ENCODE measurements at places on chromosomes 4 and X.

DNA sequence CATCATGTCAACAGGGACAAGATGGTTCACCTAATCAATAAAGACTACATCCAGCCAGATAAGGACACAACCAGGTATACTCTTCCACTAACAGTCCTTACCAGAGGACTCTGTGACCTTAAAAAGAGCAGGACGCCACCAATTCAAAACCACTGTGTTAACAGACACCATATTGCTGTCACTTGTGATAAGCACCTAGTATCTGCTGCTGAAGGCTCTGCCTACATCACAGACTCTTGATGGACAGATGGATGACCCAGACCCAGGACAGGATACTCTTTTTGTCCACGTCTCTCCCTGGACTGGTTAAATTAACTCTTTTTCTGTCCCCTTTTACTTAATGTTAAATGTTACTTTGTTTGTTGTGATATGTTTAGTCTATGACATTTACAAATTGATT, 586.2 kb upstream of the AGA start:
- DNase-seq, result no peak

GRCh38 chrX:40496728-40497127, 84.0 kb upstream of the ATP6AP2 start:
- peak; percentile 66 for DNase-seq

DNA sequence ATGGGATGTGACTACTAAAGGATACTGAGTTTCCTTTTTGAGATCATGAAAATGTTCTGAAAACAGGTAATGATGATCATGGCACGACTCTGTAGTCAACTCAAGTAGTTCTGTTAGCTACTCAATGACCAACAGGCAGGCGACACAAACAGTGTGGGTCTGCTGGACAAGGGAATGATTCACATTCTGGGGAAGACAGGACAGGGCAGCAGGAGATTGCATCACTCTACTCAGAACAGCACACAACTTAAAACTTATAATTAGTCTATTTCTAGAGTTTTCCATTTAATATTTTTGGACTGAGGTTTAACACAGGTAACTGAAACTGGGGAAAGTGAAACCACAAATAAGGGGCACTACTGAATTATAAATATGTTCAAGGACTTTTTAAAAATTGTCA, 365.2 kb downstream of the PRDM5 start:
- DNase-seq, result no peak

GRCh38 chrX:130093271-130093670, 17.0 kb downstream of the ELF4 start:
- no peak for DNase-seq

GRCh38 chrX:78957768-78958130, 12.6 kb downstream of the P2RY10 start:
- DNase-seq, result no peak

DNA sequence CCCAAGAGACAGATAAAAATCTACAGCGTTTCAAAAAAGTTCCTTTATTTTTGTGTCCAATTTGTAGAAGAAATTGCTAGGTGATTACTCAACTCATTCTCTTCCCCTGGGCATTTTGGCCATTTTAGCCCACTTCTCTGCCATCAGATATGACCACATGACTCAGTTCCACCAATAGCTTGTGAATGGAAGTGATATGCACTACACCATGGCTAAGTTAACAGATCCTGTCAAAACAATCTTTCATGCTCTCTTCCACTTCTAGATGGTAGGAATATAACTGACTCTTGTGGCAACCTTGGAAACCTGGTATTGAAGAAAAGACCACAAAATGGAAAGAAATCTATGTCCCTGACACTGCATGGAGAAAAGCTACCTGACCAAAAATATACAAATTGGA, 26.2 kb upstream of the FREM3 start:
- no peak for DNase-seq

GRCh38 chr4:66653937-66654336, 891.4 kb downstream of the CENPC start:
- no peak for DNase-seq

DNA sequence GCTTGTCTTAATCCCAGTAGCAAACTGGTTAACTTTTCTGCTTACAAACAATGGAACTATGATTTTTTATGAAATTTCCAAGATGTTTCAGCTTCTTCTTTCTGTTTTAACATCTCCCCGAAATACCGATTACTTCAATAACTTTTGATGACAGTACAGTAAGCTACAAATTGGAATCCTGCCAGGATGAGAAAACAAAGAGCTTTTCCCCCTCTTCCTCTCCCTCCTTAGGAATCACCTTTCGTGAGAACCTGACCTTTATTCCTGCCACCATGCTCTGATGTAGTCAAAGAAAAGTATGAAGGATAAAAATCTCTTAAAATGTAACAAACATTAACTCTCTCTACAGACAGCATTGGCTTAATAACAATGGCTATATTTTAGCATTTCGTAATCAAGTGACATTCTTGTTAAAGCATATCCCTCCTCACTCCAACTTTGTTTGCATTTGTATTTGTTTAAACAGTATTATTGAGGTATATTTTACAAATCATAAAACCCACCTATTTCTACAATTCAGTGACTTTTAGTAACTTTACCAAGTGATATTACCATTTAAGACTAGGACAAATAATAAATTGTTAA, 148.7 kb upstream of the NAP1L5 start:
- DNase-seq, result no peak

- no peak for DNase-seq
These were observed 589.2 kb upstream of the NR3C2 start for GRCh38 chr4:149031399-149031798.

DNA sequence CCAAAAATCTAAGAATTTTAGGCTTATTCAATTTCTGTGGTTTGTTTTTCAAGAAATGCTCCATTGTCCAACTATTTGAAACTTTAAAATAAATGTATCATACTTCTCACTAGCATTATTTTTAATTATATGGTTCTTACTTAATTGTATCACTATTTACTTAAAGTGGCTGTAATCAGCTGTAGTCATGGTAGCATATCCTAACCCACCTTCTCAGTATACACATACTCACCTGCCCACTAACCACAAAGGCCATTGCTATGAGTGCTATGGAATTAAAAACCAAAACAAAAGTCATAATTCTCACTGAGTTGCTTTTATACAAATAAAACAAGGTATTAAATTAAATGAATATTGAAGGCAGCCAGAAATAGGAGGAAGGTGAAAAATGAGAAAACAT, 5.0 kb downstream of the FBXO8 start:
- DNase-seq, result no peak

- no peak for DNase-seq
These were observed 202.9 kb upstream of the NPY2R start for GRCh38 chr4:155005395-155006090.

DNA sequence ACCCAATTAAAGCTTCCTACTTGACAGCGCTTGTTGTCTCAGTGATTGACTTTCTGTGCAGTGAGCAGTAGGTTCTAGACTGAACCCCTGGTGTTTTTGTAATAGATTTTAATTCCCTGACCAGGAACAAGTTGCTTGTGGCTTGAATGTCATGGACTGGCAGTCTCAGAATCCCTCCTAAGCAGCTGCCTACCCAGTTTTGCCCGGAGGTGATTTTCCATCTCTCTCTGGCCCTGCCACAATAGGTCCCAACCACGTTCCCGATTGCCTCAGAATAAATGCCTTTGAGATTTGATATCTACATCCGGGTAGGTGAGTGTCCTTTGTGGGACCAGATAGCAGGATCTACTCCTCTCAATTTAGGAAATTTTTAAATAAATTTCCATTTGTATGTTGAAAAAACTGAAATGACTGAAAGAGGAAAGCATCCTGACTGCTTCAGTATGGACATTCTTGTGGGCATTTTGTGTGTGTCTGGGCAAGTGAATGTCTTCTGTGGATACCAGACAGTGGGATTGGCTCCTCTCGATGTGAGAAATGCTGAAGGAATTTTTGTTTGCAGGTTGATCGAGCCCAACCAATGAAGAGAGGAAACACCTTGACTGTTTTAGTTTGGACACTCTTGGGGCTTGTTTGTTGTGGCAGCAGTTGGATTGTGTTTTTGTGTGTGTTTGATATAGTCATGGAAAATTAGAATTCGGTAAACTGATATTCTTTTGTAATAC, 1607.4 kb downstream of the C4orf33 start:
- no peak for DNase-seq

- no peak for DNase-seq
These were observed 59.6 kb downstream of the LNX1 start for GRCh38 chr4:53531585-53532224.

- DNase-seq, result no peak
These were observed 18.7 kb downstream of the TNIP3 start for GRCh38 chr4:121145430-121145829.

DNA sequence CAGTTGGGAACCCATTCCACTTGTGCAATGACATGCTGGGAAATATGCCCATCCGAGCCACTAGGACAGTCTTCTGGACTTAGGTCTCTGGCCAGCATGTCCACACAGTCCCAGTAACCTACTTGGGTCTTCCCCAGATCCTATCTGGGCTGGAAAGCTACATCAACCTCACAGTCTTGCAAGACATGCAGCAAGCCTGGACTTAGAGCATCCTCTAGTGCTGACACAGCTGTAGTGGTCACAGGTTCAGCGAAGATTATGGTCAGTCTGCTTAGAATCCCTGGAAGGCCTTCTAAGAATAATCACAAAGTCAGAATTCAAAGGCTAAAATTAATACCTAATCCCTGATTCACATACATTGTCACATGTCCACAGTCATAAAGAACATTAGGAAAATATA, 842.7 kb downstream of the STPG2 start:
- DNase-seq, result no peak

DNA sequence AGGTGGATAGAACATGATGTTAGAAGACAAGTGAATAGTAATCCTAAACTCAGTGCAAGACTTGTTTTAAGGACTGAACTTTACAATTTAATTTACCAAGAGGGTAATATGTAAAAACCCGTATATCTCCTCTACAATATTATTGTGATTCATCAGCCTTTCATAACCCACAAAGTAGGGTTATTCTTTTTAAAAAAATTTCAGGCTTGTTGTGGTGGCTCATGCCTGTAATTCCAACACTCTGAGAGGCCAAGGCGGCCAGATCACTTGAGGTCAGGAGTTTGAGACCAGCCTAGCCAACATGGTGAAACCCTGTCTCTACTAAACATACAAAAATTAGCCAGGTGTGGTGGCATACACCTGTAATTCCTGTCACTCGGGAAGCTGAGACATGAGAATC, 7.2 kb downstream of the IBSP start:
- no peak for DNase-seq

DNA sequence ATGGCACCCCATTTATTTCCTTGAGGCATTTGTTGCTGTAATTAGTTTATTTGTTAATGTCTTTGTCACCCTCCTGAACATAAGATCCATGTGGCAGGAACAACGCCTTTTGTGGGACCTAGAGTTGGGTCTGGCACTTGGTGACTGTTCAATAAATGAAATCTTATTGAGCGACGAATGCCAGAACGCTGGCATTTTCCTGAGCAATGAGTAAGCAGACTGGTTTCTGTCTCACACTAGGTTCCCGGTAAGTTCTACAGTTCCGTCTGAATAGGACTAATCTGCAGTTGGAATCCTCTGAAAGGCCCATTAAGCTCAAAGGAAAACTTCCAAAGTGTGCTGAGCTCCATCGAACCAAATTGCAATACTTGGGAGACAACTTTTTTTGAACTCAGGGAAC, 49.2 kb downstream of the GATB start:
- no peak for DNase-seq

- no peak for DNase-seq
These were observed 191.3 kb downstream of the OR13H1 start for GRCh38 chrX:131735127-131735526.

DNA sequence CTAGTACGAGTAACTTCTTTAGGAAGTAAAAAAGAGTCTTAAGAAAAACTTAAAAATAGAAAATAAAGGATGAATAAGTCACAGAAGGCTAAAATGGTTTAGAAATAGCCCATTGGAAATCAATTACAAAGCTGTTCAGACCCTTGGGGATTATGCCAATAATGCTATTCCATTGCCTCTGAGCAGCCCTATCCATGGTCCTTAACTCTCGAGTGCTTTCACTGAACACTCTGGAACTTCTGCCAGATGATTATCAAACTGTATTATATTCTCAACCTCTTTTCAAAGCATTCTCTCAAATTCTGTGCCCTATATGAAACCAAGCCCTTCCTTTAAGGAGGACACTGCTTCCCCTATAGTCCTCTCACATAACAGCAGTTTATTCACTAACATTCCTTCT, 17.0 kb downstream of the SLC9B1 start:
- no peak for DNase-seq

DNA sequence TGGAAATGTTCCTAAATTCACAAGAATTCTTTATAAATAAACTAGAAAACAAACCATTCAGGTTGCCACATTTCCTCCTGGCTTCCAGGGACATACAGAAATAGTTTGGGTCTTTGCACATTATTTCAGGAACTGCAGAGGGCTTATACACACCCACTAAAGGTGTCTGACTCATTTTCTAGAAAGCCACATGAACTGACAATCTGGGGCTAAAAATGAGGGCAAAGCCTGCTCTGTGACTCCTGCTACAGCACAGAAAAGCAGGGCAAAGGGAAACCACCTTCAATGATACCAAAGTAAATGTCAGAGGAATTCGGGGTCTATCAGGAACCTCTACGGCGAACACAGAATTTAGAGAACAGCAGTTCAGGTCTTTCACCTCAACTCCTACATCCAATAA, 112.2 kb upstream of the MAP3K15 start:
- no peak for DNase-seq

DNA sequence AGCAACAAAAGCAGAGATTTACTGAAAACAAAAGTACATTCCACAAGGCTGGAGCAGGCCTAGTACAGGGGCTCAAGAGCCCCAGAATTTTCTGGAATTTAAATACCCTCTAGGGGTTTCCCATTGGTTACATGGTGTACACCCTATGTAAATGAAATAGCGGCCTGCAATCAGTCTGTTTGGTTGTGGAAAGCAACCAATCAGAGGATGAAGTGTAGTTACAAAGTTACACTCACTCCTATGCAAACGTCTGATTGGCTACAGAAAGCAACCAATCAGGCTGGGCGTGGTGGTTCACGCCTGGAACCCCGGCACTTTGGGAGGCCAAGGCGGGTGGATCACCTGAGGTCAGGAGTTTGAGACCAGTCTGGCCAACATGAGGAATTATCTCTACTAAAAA, 13.8 kb upstream of the TXLNG start:
- no peak for DNase-seq

DNA sequence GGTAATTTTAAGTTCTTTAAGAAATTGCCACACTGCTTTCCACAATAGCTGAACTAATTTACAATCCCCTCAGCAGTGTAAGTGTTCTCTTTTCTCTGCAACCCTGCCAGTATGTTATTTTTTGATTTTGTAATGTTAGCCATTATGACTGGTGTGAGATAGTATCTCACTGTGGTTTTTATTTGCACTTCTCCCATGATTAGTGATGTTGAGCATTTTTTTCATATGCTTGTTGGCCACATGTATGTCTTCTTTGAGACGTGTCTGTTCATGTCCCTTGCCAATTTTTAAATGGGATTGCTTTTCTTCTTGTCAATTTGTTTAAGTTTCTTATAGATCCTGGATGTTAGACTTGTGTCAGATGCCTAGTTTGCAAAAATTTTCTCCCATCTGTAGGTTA, 86.1 kb downstream of the BMP3 start:
- DNase-seq, result no peak

DNA sequence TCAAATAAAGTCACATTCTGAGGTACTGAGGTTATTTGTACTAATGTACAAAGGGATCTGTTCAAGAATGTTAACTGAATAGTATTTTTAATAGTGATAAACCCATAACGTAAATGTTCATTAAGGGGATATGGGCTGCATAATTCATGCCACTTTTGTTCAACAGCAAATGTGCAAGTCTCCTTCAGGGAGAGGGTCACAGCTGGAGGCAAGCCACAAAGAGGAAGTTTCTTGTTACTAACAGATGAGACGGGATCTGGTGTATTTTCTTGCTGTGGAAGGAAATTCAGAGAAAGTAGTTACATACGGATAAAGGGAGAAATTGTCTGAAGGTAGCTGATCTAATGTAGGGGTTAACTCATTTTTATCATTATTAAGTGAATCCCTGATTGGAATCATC, 10.0 kb downstream of the ZFP42 start:
- DNase-seq, result no peak

All from NCI-H1694 treated with DMSO at 0.1 percent for 48 hours (cell line).